AG04449 (cell line): ENCODE measurements at places on chromosomes 4 and X.
A peak's percentile ranks its signal among the peaks of the same experiment; 100 is the strongest.

GRCh38 chr4:151004222-151004621 lies 10.9 kb downstream of the LRBA start:
- no peak for DNase-seq

DNA sequence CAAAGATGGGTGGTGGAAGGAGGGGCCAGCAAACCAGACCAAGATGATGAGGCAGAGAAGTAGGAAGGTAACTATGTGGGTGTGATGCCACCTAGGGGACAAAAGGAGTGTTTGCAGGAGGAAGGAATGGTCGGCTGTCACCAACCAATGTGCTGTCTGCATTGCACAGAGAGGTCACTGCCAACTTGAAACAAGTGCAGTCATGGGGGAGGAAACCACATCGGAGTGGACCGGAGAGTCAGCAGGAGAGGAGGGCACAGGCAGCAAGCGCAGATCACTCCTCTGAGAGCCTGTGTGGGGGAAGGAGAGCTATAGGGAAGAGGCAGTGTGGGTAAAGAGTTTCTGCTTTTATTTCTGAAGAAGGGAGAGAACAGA lies 38.5 kb upstream of the FGFBP2 start:
- DNase-seq: peak; percentile 14

DNA sequence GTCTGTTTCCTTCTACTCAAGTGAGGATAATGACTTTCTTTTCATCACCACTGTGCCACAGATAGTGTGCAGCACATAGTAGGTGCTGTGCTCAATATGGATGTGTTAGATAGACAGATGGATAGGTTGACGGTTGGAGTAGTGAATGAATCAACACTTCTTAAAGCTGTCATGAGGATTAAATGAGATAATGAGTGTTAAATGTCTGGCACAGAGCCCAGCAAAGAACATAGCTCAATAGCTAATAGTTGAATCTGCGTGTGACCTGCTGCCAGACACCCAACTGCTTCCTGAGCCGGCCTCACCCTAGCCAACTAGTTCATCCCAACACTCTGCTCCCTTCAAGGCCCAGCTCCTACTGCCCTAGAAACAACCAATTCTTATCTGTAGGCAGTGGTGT lies 67.7 kb upstream of the PJA1 start:
- DNase-seq: no peak

DNA sequence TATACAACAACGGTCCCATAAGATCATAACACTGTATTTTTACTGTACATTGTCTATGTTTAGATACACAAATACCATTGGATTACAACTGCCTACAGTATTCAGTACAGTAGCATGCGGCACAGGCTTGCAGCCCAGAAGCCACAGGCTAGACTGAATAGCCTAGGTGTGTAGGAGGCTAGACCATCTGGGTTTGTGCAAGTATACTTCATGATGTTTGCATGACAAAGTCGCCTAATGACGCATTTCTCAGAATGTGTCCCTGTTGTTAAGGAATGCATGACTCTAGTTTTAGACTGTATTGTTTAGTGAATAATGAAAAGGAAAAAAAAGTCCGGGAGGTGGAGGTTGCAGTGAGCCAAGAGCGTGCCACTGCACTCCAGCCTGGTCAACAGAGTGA lies 56.5 kb upstream of the C4orf50 start:
- no peak for DNase-seq

DNA sequence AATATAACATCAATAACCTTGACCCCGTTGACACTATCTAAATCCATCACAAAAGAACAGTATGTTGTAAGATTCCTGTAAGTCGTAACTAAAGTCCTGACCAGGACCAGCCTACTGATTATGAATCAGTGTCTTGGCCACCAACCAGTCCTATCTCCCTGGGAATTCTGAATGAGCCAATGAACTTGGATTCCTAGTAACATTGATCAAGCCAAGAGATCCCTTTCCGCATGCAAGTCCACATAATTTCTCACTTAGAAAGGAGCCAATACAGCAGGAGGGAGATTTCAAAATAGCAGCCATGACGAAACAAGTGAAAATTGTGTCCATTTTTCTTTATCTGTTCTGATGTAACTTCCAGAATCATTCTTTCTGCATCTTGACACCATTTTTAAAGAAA lies 9.5 kb downstream of the XPNPEP2 start:
- DNase-seq: no peak

GRCh38 chr4:56048702-56049431 lies 100.1 kb downstream of the CEP135 start:
- no peak for DNase-seq

GRCh38 chrX:28124416-28124815 lies 143.2 kb upstream of the DCAF8L1 start:
- no peak for DNase-seq

- no peak for DNase-seq
Measured at GRCh38 chr4:181662383-181662782, 580.8 kb upstream of the TENM3 start.

DNA sequence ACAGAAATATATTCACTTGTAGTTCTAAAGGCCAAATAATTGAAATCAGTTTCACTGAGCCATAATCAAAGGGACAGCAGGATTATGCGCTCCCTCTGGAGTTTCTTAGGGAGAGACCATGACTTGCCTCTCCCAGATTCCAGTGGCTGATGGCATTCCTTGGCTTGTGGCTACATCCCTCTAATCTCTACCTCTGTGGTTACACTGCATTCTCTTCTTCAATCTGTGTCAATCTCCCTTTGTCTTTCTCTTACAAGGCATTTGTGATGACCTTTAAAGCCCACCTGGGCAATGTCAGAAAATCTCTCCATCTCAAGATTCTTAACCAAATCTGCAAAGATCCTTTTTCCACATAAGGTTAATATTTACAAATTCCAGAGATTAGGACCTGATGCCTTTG lies 260.2 kb downstream of the UNC5C start:
- DNase-seq: no peak

GRCh38 chr4:7839856-7840255 lies 99.8 kb downstream of the AFAP1 start:
- DNase-seq: no peak

GRCh38 chrX:24837966-24838365 lies 144.2 kb downstream of the POLA1 start:
- no peak for DNase-seq

- DNase-seq: no peak
Measured at GRCh38 chrX:56783450-56783831, 54.4 kb downstream of the NBDY start.

- no peak for DNase-seq
Measured at GRCh38 chr4:137685357-137685756, 153.1 kb upstream of the PCDH18 start.

DNA sequence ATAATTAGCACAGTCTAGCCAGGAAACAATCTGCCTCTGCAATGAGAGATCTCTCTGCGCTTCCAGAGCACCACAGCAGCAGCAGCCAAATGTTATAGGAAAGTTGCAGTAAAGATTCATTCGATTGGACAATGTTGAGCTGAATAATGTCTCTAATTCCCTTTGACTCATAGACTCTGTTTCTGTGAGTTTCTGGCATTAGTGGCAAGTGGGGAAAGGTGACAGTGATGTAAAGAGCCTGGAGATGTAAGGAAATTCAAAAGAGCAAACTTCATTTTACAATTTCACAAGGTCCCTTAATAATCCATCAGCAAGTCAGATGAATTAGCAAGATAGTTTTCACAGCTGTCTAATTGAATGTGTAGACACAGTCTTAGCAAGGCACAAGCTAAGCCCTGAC lies 184.4 kb downstream of the VEGFC start:
- no peak for DNase-seq

GRCh38 chrX:1390621-1391369 lies 1.1 kb downstream of the SLC25A6 start:
- DNase-seq: no peak

DNA sequence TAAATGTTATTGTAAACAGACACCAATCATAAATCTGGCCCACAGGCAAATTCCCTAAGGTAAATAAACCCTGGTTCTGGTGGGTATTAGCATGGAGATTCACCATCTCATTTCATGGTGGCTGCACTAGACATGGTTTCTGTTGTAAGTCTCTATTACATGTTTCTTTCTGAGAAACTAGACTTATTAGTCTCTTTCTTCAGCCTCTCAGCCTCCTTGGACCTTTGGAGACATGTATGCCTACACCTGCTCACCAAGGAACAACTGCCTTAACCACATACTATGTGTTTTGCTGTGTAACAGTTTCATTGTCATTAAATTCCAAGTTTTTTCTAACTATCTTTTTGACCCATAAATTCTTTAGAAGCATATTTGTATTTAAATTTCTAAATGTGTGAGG lies 13.1 kb downstream of the DDIT4L start:
- DNase-seq: no peak

DNA sequence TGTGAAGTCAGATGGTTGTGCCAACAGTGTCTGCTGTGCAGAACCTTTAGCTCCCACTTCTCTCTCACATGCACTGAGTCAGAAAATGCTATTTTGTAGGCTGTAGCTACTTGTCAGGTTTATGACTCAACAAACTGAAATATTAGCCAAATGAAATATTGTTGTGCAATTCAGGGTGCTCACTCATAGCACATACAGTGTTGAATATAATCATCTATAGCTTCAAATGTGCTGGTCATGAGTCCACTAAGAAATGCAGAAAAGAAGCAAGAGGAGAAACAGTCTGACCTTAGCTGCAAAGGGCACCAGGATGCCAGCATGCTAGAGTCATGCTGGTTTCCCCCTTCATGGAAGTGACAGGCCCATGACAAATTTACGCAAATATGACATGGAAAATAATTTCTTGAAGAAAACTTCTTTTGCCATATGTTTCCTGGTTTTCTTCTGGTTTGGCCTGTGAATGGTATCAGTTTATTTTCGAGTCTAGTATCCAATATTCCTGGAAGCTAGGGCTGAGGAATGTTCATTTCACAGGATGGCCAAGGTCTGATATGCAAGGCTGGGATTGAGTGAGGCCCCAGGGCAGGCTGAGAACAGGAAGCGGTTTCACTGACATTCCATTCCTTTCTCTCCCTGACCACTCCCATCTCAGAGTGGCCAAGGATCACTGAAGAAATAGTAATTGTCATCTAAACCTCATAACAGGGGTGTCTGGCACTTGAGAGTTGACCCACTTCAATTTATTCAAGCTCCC lies 10.3 kb upstream of the CXCL2 start:
- peak; percentile 94 for DNase-seq

DNA sequence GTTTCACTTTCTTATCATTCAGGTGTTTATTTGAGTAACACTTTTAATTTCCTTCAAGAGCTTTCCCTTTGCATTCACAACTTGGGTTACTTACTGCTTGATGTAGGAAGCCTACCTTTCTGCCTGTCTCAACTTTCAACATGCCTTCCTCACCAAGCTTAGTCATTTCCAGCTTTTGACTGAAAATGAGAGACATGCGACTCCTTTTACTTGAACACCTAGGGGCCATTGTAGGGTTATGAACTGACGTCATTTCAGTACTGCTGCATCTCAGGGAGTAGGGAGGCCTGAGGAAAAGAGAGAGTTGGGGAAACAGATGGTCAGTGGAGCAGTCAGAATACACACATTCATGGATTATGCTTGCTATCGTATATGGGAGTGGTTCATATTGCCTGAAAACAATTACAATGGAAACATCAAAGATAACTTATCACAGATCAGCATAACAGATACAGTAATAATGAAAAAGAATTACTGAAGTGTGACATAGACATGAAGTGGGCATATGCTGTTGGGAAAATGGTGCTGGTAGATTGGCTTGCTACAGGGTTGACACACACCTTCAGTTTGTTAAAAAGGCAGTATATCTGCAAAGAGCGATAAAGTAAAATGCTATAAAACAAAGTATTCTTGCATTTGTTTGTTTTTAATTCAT lies 25.7 kb downstream of the USP53 start:
- no peak for DNase-seq

DNA sequence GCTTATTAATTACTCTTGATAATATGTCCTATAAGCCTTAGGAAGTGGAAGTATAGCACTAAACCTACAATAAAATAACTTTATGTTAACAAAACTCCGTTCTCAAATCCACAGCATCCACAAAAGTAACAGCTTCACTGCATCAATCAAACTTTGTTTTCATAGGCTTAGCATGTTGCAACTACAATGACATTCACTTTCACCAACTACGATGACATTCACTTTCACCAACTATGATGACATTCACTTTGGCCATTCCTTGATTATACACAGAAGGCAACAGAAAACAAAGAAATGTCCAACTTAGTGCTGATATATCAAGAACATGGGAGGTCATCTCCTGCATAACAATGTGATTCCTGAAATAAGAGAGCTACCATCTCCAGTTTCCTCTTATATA lies 44.3 kb downstream of the FBXL5 start:
- DNase-seq: no peak

- DNase-seq: no peak
Measured at GRCh38 chr4:10856271-10856782, 171.8 kb upstream of the CLNK start.

DNA sequence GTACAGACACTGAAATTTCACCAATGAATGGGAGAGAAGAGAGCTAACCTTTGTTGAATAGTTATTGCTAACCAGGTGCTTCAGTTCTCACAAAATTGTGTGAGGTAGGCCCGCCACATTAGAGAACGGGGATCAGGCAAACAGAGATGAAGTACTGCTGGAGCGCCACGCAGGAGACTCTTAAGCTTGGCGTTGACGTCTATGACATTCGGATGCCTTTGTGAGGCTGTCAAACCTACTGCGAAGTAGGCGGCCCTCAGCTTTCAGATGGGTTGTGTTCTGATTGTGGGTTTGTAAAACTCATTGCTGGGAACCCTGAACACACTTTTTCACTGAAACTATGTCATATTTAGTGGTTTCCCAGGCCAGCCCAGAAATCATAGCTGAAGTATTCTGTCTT lies 173.6 kb downstream of the CBR4 start:
- no peak for DNase-seq

- no peak for DNase-seq
Measured at GRCh38 chr4:123621072-123621705, 224.6 kb downstream of the SPRY1 start.

DNA sequence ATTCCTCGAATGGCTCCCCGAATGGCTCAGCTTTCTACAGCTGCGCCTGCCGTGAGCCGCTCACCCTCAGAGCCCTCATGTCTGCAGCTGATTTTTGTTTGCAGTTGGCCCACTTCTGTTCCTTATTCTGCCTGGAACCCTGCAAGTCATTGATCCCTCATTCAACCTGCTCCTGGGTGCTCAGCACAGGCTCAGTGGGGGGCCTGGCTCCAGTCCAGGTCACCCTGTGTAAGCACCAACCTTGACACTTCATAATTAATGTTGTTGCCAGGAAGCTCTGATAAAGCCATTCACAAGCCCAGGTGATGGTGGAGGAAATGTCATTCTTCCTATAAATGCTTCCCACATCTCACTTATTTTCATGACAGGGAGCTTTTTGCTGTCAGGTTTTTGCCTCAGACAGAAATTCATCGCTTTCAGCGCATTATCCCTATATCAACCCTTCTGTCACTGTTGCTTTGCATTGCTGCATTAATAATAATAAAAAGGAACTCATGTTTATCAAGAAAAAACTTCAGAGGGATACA lies 85.7 kb downstream of the F11 start:
- no peak for DNase-seq

- no peak for DNase-seq
Measured at GRCh38 chr4:10841697-10842096, 157.1 kb upstream of the CLNK start.

DNA sequence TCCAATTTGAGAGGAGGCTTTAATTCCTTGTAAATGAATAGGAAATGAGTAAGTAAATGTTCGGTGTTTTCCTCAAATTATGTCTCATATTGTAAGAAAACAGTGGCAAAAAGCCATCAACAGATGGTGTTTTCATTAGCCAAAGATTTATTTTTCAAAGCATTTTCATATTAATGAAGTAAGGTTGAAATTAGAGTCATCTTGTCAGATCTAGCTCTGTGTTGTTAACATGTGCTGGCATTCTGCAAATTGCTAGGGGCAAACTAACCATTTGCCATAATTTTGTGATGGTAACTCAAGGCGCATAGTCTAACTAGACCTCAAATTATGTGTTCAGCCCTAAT lies 24.7 kb downstream of the MID2 start:
- no peak for DNase-seq

GRCh38 chrX:109635146-109635545 lies 10.2 kb upstream of the KCNE5 start:
- no peak for DNase-seq
